ENCODE measurements at places on chromosomes 4 and X.
A peak's percentile ranks its signal among the peaks of the same experiment; 100 is the strongest.

GRCh38 chr4:137676357-137676998 is 144.2 kb upstream of the PCDH18 start:
- no peak for DNase-seq

DNA sequence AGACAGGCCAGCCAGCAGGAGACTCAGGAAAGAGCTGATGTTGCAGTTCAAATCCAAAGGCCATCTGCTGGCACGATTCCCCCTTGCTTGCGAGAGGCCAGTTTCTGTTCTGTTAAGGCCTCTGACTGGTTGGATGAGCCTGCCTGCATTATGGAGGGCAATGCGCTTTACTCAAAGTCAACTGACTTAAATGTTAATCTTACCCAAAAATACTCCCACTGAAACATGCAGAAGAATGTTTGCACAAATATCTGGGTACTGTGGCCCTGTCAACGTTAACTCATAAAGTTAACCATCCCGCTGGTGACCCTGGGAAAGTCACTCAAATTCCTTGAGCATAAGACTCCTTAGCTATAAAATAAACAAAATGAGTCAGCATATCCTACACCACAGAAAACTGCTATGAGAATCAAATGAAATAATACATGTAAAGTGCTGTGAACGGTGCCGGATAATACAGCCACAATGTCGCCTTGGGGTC is 326.4 kb downstream of the EVC2 start:
- DNase-seq: peak; percentile 63

- DNase-seq: no peak
Observed at GRCh38 chr4:77310931-77311330, 153.9 kb downstream of the CCNG2 start.

DNA sequence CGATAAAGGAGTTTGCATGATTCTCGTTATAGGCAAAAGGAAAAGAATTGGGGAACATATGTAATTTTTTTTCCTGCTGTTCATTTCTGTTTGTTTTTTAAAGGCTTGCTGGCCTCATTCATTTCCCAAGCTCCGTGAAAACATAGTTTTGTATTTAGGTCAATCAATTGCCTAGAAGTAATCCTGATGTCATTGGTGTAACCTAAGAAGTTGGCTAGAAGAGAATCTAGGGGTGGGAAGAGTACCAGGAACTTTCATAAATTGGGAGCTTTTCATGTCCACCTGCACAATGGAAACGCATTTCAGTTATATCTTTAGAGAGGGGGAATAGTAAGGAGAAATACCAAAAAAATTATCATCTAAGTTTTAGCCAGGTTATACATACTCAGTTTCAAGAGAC is 3.8 kb downstream of the RAPGEF2 start:
- DNase-seq: no peak

GRCh38 chrX:102345916-102346315 is 93.9 kb downstream of the NXF2B start:
- no peak for DNase-seq

DNA sequence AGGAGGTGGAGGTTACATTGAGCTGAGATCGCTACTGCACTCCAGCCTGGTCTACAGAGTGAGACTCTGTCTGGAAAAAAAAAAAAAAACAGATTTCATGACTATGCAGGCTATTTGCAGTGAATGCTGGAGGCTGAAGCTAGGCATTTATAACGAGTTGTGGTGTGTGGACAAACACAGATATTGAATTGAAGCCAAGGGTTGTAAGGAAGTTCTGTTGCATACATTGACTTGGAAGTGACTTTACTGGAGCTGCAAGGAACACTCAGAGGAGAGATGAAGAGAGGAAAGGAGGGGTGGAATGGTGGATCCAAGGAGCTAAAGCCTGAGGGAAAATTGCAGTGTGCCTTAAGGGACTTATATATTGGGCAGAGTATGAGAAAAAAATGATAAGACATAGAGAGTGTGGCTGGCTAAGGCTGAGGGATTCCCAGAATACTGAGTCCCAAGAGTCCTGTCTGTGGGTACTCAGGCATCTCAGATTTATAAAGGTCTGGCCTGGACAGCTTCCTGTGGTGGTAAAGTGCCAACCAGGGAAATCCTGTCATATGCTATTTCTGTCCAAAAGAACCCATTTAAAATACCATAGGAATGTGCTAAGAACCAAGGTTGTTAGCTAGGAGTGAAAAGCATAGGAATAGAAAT is 87.8 kb upstream of the GUCY1A1 start:
- DNase-seq: no peak

DNA sequence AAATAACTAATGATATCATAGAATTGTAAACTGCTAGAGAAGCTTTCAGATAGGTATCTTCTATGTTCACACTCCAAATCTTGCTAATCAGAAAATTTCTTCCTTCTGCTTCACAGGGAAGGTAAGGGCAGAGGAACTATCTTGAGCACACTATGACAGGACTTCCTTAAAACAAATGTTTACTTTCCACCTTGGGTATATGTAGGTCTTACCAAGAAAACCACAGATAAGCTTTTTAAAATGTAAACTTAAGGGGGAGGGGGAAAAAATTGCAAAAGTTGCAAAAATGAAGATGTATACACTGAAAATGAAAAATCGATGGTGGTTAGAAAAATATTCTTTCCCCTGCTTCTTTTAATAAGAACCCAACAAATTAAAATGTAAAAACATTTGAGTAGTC is 30.9 kb downstream of the YTHDC1 start:
- no peak for DNase-seq

DNA sequence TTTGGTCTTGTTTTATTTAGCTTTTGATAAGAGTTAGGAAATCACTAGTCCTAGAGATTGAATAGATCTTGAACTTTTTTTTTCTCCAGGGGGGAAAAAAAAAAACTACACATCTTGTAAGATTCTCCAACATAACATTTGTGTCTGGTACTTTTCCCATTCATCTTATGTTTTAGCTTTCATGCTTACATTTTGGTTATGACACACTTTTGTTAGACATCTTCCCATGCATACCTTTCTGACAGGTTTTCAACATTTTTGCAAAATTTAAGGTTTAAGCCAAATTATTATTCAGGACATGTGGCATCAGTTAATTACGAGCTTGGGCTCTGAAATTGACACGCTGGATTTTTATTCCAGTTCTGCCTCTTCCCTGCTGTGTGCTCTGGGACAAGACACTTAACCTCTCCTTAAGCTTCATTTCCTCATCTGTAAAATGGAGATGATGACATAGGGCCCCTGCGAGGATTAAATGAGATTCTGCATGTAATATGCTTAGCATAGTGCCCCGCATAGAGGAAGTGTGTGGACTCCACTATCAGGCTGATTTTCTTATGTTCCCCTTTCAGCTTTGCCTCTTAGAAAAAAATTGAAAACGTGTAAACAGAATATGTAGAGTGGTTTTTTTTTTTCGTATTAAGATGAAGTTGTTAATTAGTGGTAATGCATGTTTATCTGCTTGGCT is 5.3 kb downstream of the KIT start:
- DNase-seq: no peak

DNA sequence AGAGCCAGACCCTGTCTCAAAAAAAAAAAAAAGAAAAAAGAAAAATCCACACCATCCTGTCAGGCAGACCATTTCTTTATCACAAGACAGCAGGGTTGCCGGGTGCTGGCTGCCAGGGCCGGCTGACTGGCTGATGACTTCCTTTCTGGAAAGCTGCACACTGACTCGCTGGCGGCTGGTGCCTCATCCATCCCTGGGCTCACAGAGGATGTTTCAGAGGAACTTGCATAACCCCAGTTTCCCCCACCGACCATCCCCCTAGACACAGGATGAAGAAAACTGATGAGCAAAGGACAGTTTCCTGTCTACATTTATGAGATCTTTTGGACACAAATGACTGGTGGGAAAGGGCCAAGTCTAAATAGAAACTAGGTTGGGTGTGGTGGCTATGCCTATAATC is 14.1 kb downstream of the HPSE start:
- no peak for DNase-seq

- DNase-seq: no peak
Observed at GRCh38 chrX:97315939-97316338, 432.2 kb downstream of the RPA4 start.

- DNase-seq: no peak
Observed at GRCh38 chrX:68238568-68238967, 194.7 kb downstream of the OPHN1 start.

DNA sequence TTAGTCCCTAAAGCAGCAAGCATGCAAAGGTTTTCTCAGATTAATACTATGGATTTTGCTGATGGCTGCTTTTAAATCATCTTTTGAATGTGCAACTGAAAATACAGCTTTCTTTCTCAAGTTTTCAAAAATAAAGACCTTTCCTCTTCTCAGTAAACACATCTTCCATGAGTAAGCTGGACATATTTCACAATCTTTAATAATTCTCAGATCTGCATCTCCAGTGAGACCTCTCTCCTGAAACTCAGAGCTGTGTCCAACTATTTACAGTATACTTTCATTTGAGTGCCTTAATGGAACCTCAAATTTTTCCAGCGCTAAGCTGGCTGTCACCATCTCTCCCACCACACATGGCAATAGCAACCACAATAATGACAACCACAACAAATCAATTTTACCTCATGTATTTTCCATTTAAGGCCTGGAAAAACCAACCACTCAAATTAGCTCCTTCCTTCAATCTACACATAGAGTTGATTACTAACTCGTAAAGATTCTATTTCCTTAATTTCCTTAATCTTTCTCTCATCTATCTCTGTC is 192.4 kb upstream of the RPL34 start:
- no peak for DNase-seq

DNA sequence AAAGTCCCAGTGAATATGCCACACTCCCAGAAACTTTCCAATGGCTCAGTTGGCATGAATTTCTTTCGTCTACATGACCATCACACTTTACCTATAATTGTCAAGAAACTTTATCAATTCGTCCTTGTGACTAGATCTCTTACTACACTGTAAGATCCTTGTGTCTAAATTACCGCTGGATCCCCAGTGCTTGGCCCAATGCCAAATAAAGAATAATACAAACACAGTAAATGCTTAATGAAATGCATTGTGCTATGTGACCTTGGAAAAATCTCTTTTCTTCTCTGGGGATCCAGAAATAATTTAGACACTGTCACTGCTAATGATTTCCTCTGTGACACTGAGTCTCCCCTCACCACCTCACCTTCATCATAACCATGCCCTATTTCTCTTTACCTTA is 137.9 kb downstream of the VSIG4 start:
- no peak for DNase-seq

DNA sequence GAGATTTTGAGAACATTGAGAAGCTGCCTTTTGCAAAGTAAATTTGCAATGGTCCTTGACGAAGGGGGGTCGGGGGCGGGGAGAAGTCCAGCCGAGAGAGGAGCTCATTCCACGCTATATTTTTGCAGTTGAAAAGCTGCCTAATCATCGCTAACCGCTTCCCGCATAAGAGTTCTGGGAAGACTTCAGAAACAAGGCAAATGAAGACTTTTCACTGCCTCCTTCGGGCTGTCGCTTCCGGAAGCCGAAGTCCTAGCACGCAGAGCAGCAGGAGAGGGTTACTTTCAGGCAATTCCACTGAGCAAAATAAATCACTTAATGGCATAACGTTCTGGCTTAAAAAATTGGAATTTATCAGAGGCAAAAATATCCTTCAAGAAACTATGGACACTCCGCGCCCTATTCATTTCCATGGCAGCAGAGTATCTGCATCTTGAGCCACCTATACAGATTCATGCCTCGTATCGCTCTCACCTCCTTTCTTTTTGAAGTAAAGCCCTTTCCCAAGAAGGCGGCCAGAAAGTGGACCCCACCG is 2.6 kb upstream of the LRAT start:
- no peak for DNase-seq

DNA sequence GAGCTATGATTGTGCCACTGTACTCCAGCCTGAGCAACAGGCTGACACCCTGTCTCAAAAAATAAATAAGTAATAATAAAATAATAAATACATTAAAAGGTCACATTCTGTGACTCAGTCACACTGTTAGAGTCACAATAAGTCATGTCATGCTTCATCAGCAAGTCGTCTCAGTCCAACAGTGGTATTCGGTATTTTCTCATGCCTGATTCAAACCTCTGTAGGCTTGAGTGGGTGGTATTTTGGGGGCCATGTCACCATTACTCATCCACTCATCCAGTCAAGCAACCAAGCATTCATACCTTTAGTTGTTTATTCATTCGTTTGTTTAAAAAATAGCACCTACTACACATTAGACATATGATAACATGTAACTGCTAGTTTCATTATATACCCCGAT is 46.9 kb downstream of the SUPT20HL2 start:
- no peak for DNase-seq

- DNase-seq: no peak
Observed at GRCh38 chrX:151754641-151755215, 20.2 kb downstream of the CNGA2 start.

- no peak for DNase-seq
Observed at GRCh38 chr4:169963998-169964397, 62.2 kb downstream of the MFAP3L start.

DNA sequence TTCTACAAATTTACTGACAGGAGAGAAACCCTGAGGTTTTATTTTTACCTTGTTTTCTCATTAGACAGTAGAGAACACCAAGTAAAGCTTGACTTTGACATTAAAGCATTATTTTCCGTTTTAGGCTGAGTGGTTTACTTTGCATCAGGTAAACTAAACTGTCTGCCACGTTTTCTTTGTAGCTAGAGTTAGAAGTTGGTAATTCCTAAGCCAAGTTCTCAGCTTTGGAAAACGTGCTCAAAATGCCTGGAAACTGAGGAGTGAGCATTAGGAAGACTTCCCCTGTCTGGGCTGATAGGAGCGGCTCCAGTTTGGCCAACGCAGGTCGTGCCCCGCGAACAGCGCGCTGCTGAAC is 819 bp downstream of the PDLIM3 start:
- DNase-seq: no peak

- no peak for DNase-seq
Observed at GRCh38 chr4:180240670-180241069, 2002.5 kb upstream of the TENM3 start.

GRCh38 chr4:85431156-85431555 is 43.8 kb upstream of the ARHGAP24 start:
- DNase-seq: no peak

Data from AG04449 (cell line).